Breast epithelium (tissue), 4 donors: ENCODE measurements at places on chromosomes 12 and 14. TPM values are rescaled to one million over a fixed set of nuclear protein-coding genes. Genes with fewer than 3 reads are reported as not detected.

PGF gene
- total RNA-seq = 17.9 TPM

GPR68 gene
- total RNA-seq = 0.59 TPM

- H3K36me3 ChIP-seq = no peaks in the 10 kb centered on the region
- peaks cover 9% of the 10 kb centered on the region for H3K4me1 ChIP-seq
- no peak for DNase-seq
- H3K27me3 ChIP-seq = no peaks in the 10 kb centered on the region
- no peak overlapping the region for H3K4me3 ChIP-seq
- H3K27ac ChIP-seq = peak overlapping the region; percentile 46
Observed at GRCh38 chr12:120905856-120906384, 1.8 kb upstream of the SPPL3 start.

GRCh38 chr12:1666685-1667162, 24.1 kb upstream of the ADIPOR2 start:
- peak overlapping the region; percentile 28 for H3K27ac ChIP-seq
- H3K4me1 ChIP-seq = no peaks in the 10 kb centered on the region
- DNase-seq = no peak
- no peak overlapping the region for H3K4me3 ChIP-seq

DNA sequence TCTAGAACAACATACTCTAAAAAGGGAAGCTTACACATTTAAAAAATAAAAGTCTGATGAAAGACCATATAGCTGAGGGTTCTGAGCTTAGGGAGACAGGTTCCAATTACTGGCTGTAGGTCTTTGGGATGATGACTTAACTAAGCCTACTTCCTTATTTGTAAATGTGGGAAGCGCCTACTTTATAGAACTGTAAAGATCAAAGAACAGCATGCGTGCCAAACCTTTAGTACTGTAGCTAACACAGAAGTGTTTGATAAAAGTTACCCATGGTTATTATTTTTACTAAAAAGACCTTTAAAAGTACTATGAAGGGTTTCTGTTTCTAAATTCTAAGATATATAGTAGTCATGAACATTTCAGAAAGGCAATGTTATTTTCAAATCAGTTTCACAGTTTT, 35.7 kb downstream of the STK38L start:
- H3K4me3 ChIP-seq = no peak overlapping the region
- no peaks in the 10 kb centered on the region for H3K36me3 ChIP-seq
- H3K4me1 ChIP-seq = no peaks in the 10 kb centered on the region
- DNase-seq = no peak

DNA sequence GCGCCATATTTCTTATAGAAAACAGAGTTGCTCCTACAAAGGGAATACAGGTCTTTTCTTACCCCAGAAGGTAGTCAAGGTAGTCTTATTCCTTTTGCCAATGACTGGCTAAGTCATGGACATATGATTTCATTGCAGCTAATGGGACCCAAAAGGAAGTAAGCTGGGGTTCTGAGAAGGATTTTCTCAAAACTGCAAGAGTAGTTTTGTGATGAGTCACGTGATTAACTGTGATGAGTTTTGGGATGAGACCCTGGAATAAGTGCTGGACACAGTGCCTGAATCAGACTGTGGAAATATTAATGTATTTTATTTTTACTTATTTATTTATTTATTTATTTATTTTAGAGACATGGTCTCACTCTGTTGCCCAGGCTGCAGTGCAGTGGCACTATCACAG, 13.4 kb upstream of the NIN start:
- H3K36me3 ChIP-seq = no peaks in the 10 kb centered on the region
- H3K27ac ChIP-seq = no peak overlapping the region
- no peaks in the 10 kb centered on the region for H3K27me3 ChIP-seq
- H3K4me3 ChIP-seq = no peak overlapping the region
- H3K4me1 ChIP-seq = no peaks in the 10 kb centered on the region

DNA sequence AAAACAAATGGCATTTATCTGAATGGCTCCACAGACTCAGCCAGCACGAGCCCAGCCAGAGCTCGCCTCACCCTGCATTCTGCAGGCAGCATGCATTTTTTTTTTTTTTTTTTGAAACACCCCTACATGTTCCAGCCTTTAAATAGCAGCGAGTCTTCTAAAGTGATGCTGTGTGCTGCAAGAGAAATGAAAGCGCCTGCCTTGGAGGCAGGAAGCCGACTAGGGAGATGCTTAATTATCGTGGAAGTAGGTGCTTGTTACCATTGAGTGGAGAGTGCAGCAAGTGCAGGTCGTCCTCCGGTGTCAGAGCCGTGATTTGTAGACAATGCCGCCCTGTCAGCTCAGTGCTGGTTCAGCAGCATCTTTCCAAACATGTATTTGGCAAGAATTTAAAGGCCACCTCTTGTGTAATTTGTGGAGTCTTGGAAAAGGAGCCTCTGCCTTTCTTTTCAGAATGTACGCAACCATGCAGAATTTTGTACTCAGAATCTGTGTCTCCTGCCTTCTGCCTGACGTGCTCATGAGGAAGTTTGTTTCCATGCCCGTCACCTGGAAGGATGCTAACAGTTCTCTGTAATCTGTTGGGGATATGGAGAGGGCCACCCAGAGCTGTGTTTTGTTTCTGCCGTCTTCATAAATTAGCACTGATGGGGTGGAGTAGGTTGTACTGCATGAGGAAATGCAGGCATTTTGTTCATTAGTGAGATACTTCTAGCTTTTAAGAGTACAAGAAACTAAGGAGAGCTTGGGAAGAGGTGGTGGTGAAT, 345.9 kb upstream of the RGS6 start:
- peak overlapping the region; percentile 21 for H3K27ac ChIP-seq
- H3K27me3 ChIP-seq = no peaks in the 10 kb centered on the region
- H3K4me3 ChIP-seq = peak overlapping the region; percentile 47
- H3K36me3 ChIP-seq = no peaks in the 10 kb centered on the region
- no peak for DNase-seq

DNA sequence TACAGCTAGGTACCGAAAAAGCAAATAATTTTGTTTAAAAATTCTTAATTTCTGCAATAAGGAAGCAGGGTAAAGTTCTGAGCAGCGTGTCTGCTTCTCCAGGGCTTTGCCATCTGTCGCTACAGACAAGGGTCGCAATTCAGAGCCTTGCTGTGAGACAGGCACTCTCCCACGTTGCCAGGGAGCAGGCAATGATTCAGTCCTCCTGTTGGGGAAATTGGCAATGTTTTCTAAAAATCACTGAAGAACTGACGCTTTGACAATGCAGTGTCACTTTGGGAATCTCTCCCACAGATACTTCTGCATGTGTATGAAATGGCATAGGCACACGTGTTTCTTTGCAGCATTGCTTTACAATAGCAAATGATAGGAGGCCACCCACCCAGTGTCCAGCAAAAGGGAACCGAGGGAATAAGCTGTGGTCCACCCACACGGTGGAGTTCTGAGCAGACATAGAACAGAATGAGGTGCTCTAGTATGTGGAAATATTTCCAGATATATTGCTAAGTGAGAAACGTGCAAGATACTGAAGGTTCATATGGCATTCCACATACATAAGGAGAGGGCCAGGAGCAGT, 16.0 kb upstream of the HIP1R start:
- H3K4me1 ChIP-seq = no peaks in the 10 kb centered on the region
- no peaks in the 10 kb centered on the region for H3K27me3 ChIP-seq
- no peak overlapping the region for H3K27ac ChIP-seq
- H3K4me3 ChIP-seq = no peak overlapping the region
- H3K36me3 ChIP-seq = no peaks in the 10 kb centered on the region
- no peak for DNase-seq

DNA sequence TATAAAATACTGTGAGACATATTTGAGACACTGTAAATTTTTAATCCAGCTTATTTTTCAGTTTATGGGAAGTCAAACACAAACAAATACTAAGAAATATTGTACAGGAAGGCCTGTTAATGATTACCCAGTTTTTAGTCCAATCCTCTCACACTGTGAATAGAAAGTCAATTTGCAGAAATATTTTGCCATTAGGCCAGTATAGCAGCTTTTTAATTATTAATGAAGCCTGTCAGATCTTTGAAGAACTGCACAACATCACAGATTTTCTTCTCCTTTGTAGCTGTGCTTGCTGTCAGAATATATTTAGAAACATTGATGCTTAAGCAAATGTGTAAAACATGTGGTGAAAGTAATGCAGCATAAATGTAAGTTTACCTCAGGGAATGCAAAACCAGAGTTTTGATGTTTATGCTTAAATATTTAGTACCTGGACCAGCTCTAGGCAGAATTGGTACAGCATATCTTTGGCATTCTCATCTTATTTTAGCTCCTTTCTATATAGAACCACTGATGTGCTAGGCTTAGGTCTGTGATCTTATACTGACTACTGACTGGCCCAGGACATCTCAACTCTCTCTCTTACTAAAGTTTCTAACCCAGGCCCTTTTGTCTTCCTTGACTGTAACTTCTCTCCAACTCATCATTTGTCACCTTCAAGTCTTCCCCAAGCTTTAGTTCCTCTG, 230.8 kb upstream of the NAV3 start:
- no peak overlapping the region for H3K4me3 ChIP-seq
- no peaks in the 10 kb centered on the region for H3K4me1 ChIP-seq
- H3K36me3 ChIP-seq = no peaks in the 10 kb centered on the region
- no peak for DNase-seq

DNA sequence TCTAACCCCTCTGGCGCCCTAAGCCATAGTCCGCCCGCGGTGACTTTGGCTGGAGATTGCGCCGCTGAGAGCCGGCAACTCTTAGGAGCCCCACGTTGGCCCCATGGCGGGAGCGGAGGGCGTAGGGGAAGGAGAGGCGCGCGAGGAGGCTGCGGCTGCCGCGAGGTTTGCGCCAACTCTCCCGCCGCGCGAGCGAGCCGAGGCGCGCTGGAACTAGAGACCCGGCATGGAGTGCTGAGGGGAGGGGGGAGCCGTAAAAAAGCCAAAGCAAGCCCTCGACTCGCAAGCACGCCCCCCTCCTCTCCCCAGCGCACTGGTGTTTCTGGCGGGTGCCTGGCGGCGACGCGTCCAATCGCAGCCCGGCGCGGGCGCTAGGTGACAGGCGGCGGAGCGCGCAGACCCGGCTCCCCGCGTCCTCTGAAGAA, at the start of gene SYT10:
Gene SYT10 (minus strand): TSS at position 233 of the 425 bp plus-strand sequence. CDS start 297 bp downstream, outside the sequence.
- H3K27me3 ChIP-seq = peaks cover 31% of the 10 kb centered on the region
- no peak within 1 kb of the TSS for H3K27ac ChIP-seq
- H3K36me3 ChIP-seq = no peaks in the 10 kb centered on the region
- DNase-seq = no peak

DNA sequence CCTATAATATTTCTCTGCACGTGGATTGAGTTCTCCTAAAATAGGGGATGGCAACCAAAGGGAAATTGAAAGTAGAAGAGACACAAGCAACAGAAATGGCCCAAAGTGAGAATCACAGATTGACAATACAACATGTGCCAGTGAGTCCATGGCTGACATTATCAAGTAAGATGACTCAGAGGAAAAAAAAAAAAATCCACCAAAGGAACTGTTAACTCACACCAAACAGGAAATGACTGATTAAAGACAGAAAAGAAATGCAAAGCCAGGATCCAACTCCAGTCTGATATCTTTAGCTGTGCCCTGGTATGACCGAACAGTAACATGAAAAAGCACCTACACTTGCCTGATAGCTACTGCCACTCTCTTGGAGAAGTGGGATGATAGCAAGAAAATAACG, 485.0 kb downstream of the PRKD1 start:
- H3K27me3 ChIP-seq = no peaks in the 10 kb centered on the region
- H3K27ac ChIP-seq = no peak overlapping the region
- no peaks in the 10 kb centered on the region for H3K36me3 ChIP-seq
- no peak for DNase-seq
- H3K4me3 ChIP-seq = no peak overlapping the region

DNA sequence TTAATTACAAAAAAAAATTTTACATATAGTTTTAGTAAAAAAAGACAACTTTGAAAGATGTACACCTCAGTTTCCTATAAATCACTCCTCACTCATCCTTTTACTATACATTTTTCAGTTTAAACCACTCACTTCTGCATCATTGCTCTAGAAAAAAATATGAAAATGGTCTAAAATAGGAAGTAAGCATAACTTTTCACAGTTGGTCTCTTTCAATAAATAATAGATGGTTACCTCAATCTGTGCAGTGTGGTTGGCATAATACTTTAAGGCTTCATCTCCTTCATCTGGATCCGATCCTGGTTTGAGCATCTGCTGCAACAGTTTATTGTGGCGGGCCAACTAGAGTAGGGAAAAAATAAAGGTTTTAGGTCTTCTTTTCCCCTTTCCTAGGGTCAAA, 247.9 kb downstream of the SSPN start:
- H3K4me1 ChIP-seq = no peaks in the 10 kb centered on the region
- H3K27ac ChIP-seq = no peak overlapping the region
- H3K4me3 ChIP-seq = no peak overlapping the region
- no peak for DNase-seq
- no peaks in the 10 kb centered on the region for H3K27me3 ChIP-seq

DNA sequence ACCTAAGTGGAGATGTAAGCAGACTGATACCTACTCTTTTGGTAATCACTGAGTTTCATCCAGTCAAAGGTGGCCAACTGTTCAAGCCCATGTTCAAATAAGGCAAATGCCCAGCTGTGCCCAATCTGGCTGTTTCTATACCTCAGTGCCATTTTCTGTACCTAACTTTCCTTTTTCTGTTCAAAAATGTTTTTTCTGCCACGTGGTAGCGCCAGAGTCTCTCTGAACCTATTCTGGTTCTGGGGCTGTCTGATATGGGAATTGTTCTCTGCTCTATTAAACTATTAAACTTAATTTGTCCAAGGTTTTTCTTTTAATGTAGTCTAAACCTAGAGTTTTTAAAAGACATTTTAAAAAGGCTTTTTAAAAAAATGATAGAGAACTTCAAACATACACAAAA, 391.2 kb downstream of the NOVA1 start:
- no peak overlapping the region for H3K27ac ChIP-seq
- no peaks in the 10 kb centered on the region for H3K27me3 ChIP-seq
- no peaks in the 10 kb centered on the region for H3K36me3 ChIP-seq
- no peak for DNase-seq
- no peak overlapping the region for H3K4me3 ChIP-seq

DNA sequence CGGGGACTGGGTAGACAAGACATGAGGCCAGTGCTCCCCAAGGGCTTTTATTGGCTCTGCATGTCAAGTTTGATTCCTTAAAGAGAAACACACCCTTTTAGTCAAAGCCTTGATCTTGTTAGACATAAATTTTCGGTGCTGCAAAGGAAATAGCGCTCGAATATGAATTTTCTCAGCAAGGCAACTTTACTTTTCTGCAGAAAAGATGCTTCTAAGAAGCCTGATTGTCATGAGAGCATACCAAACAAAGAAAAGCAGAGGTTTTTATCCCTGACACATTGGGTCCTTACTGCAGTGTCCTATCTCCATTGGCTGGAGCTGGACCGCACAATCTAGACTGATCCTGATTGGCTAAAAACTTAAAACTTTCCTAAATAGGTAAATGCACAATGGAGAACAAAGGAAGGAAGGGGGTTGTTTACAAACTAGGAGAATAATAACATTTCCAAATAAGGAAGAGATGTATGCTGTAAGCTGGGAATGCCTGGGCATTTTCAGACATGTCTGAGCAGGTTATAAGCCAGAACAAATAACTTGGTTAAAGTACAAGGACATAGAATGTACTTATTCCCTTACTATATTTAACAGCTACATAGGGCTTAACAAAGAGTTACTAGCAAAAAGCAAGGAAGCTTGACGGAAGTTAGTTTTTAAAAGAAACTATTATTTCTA, 17.2 kb downstream of the TXNRD1 start:
- DNase-seq = no peak
- no peaks in the 10 kb centered on the region for H3K36me3 ChIP-seq
- no peaks in the 10 kb centered on the region for H3K4me1 ChIP-seq
- no peak overlapping the region for H3K27ac ChIP-seq
- no peak overlapping the region for H3K4me3 ChIP-seq
